ENCODE measurements at places on chromosomes 5 and 9.
A peak's percentile ranks its signal among the peaks of the same experiment; 100 is the strongest.

GRCh38 chr9:137959641-137960411 is 82.2 kb downstream of the CACNA1B start:
- DNase-seq, result no peak

- DNase-seq, result no peak
Measured at GRCh38 chr9:76539180-76539579, 80.2 kb downstream of the GCNT1 start.

- DNase-seq, result peak; percentile 70
Measured at GRCh38 chr5:93503598-93504067, 77.4 kb downstream of the NR2F1-AS1 start.

GRCh38 chr9:69820955-69821788 is 555 bp downstream of the CFAP95 start:
- DNase-seq, result no peak

DNA sequence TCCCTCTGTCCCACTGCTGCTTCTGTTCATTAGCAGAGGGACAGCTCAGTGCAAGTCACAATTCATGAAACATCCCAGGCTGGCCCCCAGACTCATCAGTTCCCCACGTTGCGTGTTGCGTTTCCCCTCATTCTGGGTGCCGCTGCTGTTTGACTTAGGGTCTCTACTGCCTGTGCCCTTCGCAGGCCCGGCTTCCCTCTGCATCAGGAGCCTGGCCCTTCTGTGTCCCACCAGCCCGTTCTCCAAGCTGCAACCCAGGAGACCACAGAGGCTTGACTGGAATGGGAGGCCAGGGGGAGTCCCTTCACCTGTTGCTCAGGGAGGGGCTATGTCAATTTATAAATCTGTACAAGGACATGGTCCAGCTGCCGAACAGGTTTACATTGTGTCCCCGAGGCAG is 53.9 kb upstream of the SUSD3 start:
- DNase-seq, result no peak

All from HFF-Myc (cell line).